ENCODE measurements at places on chromosomes 4 and X. TPM values are rescaled to one million over a fixed set of nuclear protein-coding genes. Genes with fewer than 3 reads are reported as not detected.

GRCh38 chr4:113982181-113982580 lies 2.7 kb upstream of the ARSJ start:
- H3K27me3 ChIP-seq = peaks cover 6% of the 10 kb centered on the region
- H3K4me3 ChIP-seq = no peak overlapping the region
- DNase-seq = no peak
- H3K4me1 ChIP-seq = peaks cover 9% of the 10 kb centered on the region
- no peak overlapping the region for H3K27ac ChIP-seq

The SMIM20 gene
- 59.4 TPM for total RNA-seq

DNA sequence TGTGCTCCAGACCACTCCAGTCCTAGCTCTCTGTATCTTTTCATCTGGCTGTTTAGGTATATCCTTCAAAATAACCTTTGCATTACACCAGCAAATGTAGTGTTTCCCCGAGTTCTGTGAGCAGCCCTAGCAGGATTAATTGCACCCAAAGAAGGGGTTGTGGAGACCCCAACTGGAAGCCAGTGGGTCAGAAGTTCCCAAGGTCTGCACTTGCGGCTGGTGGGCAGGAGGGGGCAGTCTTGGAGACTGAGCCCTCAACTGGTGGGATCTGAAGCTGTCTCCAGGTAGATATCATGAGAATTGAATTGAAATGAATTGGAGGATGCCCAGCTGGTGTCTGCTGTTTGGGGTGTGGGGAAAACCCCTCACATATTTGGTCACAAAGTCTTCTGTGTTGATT lies 1485.3 kb upstream of the TENM3 start:
- no peaks in the 10 kb centered on the region for H3K4me1 ChIP-seq
- no peaks in the 10 kb centered on the region for H3K36me3 ChIP-seq
- no peak overlapping the region for H3K27ac ChIP-seq
- H3K27me3 ChIP-seq = no peaks in the 10 kb centered on the region
- no peak for DNase-seq

GRCh38 chr4:157808796-157809383 lies 363.9 kb downstream of the GASK1B start:
- no peak overlapping the region for H3K4me3 ChIP-seq
- DNase-seq = no peak
- H3K4me1 ChIP-seq = no peaks in the 10 kb centered on the region
- H3K36me3 ChIP-seq = no peaks in the 10 kb centered on the region

GRCh38 chr4:151267822-151268535 lies 9.0 kb upstream of the PRSS48 start:
- no peak overlapping the region for H3K4me3 ChIP-seq
- H3K27me3 ChIP-seq = no peaks in the 10 kb centered on the region
- no peak for DNase-seq

- H3K4me3 ChIP-seq = no peak overlapping the region
- no peaks in the 10 kb centered on the region for H3K36me3 ChIP-seq
Observed at GRCh38 chrX:140439476-140439875, 65.4 kb downstream of the SOX3 start.

DNA sequence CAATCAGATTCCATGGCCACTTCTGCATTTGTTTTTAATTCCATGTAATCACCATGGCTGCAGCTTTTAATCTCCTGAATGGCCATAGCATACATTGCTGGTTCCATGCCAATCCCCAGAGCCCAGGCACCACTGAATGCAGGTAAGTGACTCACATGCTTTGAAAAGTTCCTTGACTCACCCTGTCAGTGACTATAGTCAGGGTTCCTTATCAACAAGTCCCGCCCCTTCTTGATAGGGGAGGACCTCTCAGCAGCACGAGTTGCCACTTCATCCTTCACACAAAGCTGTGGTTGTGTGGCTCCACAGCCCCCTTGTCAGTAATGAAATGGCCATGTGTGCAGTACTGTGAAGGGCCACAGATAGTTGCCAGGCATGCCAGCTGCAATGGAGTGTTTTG lies 516.6 kb downstream of the PPARGC1A start:
- H3K36me3 ChIP-seq = no peaks in the 10 kb centered on the region
- peak; percentile 41 for DNase-seq
- peak overlapping the region; percentile 80 for H3K27ac ChIP-seq
- no peaks in the 10 kb centered on the region for H3K27me3 ChIP-seq
- no peak overlapping the region for H3K4me3 ChIP-seq

GRCh38 chr4:145535202-145535601 lies 53.5 kb downstream of the SMAD1 start:
- DNase-seq = no peak
- no peak overlapping the region for H3K27ac ChIP-seq
- peaks cover 64% of the 10 kb centered on the region for H3K4me1 ChIP-seq
- no peaks in the 10 kb centered on the region for H3K27me3 ChIP-seq
- no peaks in the 10 kb centered on the region for H3K36me3 ChIP-seq

DNA sequence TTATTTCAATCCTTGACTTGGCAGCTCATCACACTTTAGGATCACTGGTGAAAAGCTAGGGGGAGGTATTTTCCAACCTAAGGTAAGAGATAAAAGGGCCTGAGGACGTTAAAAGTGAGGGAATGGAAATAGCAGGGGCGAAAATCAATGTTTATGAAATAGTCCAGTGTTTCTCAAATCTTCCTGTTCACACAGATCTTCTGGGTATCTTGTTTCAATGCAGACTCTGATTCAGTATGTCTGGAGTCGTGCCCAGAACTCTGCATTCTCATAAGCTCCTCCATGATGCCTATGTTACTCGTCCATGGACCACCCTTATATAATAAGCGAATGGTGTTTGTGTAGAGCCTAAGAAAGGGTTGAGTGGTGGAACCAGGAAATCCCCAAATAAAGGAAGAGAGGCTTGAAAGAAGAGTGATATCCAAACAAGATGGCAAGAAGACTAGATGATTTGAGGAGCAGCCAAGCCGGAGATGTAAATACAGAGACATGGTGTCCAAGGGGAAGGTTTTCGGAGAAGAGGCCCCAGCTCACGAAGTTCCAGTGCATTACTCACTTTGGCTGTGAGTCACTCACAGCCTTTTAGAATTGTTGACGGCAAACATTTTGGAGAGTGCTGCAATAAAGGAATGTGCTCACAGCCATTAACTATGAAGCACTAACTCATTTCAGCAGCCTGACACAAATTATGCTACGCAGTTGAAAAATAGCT lies 215.6 kb upstream of the PPARGC1A start:
- H3K27me3 ChIP-seq = no peaks in the 10 kb centered on the region
- DNase-seq = peak; percentile 25
- H3K4me3 ChIP-seq = no peak overlapping the region
- no peaks in the 10 kb centered on the region for H3K36me3 ChIP-seq
- peak overlapping the region; percentile 9 for H3K27ac ChIP-seq

GRCh38 chrX:75522565-75523431 lies at the start of gene ZDHHC15:
ZDHHC15 (minus strand) TSS chrX:75523037; CDS start chrX:75523024, 13 bp downstream.
- no peaks in the 10 kb centered on the region for H3K36me3 ChIP-seq
- no peaks in the 10 kb centered on the region for H3K4me1 ChIP-seq
- H3K4me3 ChIP-seq = peak within 1 kb of the TSS; percentile 53
- peak; percentile 2 for DNase-seq
- no peaks in the 10 kb centered on the region for H3K27me3 ChIP-seq

DNA sequence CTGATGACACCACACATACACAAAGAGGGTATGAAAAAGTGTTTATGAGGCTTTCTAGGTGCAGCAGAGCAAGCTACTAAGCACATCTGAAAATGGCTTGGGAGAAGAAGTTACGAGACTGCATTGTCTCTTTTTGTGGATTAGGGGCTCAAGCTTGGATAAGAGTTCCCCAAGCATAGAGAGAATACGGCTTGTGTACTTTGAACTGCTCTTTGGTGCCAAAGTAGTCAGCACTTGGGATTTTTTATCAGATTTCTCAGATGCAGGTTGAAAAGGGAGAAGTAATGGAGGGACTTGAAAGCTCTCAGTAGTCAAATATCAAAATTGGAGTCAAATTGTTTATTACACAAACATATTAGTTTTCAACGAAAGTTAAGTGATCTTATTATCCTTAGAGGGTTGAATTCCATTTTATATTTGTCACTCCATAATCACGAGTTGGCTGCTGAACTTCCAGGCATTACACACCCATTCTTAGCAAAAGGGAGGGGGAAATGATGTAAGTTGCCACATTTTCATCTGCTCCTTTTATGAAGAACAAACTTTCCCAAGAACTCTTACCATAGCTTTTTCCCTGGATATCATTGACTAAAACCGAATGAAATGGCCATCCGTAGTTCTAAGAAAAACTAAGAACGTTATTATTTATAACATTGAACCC lies 1904.9 kb downstream of the PCDH7 start:
- no peaks in the 10 kb centered on the region for H3K27me3 ChIP-seq
- no peak overlapping the region for H3K4me3 ChIP-seq
- H3K36me3 ChIP-seq = no peaks in the 10 kb centered on the region
- H3K27ac ChIP-seq = no peak overlapping the region
- H3K4me1 ChIP-seq = no peaks in the 10 kb centered on the region
- DNase-seq = no peak

- H3K4me1 ChIP-seq = peaks cover 3% of the 10 kb centered on the region
- H3K27ac ChIP-seq = peak within 1 kb of the TSS; percentile 92
- H3K36me3 ChIP-seq = no peaks in the 10 kb centered on the region
- peak within 1 kb of the TSS; percentile 64 for H3K4me3 ChIP-seq
Observed at GRCh38 chrX:40097504-40098263, at the start of gene BCOR. BCOR (minus strand) TSS chrX:40097958; CDS start chrX:40077929, 20,029 bp downstream.

DNA sequence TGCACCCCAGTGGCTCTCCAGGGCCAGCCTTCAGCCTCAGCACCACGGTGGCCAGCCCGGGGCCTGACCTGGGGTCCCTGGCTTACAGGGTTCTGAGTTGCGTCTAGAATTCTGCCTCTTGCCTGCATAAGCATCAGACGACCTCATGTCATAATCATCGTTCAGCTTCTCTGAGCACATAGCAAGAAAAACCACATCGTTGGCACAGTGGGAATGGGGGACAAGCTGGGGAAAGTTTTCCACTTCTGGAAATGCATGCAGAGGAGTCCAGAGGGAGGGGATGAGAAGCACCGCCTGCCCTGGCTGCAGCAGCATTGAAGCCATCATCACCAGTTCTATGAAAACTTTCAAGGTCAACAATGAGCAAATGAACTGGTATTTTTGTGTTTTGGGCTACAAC lies 441.0 kb upstream of the FRG1 start:
- no peak overlapping the region for H3K27ac ChIP-seq
- no peak overlapping the region for H3K4me3 ChIP-seq
- DNase-seq = no peak
- H3K4me1 ChIP-seq = no peaks in the 10 kb centered on the region

The DOK7 gene
- 16.0 TPM for total RNA-seq

GRCh38 chr4:5656415-5656814 lies 51.9 kb downstream of the EVC2 start:
- no peak for DNase-seq
- no peaks in the 10 kb centered on the region for H3K4me1 ChIP-seq
- no peaks in the 10 kb centered on the region for H3K36me3 ChIP-seq
- no peak overlapping the region for H3K27ac ChIP-seq

The CDKL2 gene
- total RNA-seq = not detected

- no peak overlapping the region for H3K4me3 ChIP-seq
- no peaks in the 10 kb centered on the region for H3K27me3 ChIP-seq
- DNase-seq = no peak
- H3K36me3 ChIP-seq = no peaks in the 10 kb centered on the region
- no peaks in the 10 kb centered on the region for H3K4me1 ChIP-seq
- no peak overlapping the region for H3K27ac ChIP-seq
Observed at GRCh38 chr4:61446941-61447340, 246.8 kb downstream of the ADGRL3 start.

DNA sequence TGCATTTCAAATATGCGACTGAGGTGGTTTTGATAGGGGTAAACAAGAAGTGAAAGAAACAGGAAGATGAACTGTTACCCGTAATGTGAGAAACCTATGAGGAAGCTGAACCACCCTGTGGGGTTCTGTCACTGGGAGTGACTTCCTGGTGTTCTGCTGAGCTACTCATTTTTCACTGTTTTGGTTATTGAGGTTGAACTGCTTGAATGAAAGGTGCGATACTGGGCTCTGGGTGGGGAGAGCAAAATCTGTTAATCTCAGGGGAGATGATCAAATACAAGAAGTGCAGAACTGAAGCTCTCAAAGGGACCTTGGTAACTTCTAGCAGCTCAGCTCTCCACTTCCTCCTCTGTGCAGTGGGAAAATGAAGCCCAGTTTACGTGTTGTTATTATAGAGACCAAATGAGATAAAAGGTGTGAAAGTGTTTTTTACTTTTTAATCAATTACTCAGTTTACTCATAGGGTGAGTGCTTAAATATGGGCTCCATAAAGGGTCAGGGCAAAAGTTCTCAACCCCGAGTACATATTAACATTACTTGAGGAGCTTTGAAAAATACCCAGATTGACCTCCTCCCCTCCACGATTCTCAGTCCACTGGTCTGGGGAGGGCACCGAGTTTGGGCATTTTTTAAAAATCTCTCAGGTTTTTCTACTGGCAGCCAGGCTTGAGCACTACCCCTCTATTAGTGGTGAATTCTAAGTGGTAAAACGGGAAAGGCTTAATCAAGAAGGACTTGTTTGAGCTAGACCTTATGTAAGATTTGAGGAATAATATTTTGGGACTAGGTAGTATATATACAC lies 66.7 kb downstream of the COQ2 start:
- H3K27me3 ChIP-seq = no peaks in the 10 kb centered on the region
- H3K4me1 ChIP-seq = no peaks in the 10 kb centered on the region
- H3K27ac ChIP-seq = no peak overlapping the region
- no peak overlapping the region for H3K4me3 ChIP-seq
- no peak for DNase-seq
- no peaks in the 10 kb centered on the region for H3K36me3 ChIP-seq

- H3K27me3 ChIP-seq = no peaks in the 10 kb centered on the region
- H3K36me3 ChIP-seq = no peaks in the 10 kb centered on the region
- peak overlapping the region; percentile 93 for H3K4me3 ChIP-seq
- peaks cover 34% of the 10 kb centered on the region for H3K4me1 ChIP-seq
- H3K27ac ChIP-seq = peak overlapping the region; percentile 86
Observed at GRCh38 chr4:105147016-105147552, 408 bp downstream of the TET2 start.

DNA sequence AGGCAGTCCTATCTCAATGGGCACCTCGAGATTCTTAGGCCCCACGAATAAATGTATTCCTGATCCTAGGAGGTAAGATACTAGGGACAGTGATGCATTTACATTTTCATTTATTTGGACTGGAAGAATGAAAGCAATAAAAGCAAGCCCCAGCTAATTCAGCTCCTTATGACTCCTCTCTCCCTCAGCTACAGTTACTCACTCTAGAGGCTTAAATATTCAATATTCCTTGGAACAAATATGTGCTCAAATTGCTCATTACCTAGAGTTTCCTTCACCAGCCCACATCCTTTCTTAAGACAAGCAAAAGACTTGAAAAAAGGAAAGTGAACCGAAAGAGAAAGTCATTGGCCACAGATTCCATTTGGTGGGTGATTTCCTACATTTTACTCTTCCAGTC lies 13.9 kb downstream of the PAGE2 start:
- H3K4me3 ChIP-seq = no peak overlapping the region
- no peak for DNase-seq
- H3K36me3 ChIP-seq = no peaks in the 10 kb centered on the region
- H3K27ac ChIP-seq = no peak overlapping the region

All from gastrocnemius medialis (tissue), 4 donors.